Ammon's horn (tissue), 1 donor: ENCODE measurements at places on chromosomes 11 and 22.
A peak's percentile ranks its signal among the peaks of the same experiment; 100 is the strongest.

DNA sequence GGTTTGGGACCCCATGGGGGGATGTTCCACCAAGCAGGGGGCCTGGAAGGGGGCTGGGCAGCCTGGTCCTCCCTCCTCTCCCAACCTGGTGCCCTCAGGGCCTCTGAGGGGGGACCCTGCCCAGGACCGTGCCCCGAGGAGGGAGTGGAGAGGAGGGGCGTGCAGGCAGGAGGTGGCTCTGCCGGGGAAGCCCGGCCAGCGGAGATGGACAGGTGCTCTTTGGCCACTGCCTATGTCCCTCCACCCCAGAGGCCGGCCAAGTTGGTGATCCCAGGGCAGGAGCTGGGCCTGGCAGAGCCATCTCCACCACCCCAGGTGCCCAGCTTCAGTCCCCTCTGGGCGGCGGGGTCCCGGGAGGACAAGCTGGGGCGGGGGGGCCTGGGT is 2.4 kb downstream of the MUC2 start:
- no peak for DNase-seq

DNA sequence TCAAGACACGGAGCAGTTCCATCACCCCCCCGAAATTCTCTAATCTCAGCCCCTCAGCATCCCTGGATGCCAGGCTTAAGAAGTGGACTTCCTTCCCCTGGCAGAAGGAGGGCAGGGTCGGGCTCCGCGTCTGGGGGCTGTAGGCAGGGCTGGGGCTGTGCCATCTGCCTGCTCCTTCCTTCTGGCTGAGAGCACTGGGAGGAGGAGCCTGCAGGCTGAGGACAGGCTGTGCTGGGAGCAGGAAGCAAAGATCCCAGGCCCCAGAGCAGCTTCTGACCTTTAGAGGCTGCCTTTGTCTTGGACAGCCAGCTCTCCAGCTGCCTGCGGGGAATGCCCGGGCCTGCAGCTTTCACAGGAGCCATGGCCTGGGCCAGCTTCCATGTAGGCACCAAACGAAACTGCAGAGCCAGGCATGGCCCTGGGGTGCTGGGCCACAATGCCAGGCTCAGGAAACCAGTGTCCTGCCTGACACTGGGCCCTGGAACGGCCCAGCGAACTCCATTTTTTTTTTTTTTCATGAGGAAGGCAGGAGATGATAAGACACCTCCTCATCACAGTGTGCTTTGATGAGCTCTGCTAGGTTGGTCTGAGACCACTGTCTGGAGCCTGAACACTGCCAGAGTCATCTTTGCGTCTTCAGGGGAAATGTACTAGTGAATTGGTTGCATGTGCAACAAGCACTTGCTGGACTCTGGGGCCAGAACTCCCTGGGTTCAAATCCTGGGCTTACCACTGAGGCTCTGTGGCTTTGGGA is 67.9 kb downstream of the MCM5 start:
- DNase-seq, result peak; percentile 87

- no peak for DNase-seq
These were observed 12.8 kb upstream of the APOBEC3A start for GRCh38 chr22:38944653-38945052.

GRCh38 chr11:61912991-61913698 is 4.2 kb downstream of the RAB3IL1 start:
- no peak for DNase-seq

DNA sequence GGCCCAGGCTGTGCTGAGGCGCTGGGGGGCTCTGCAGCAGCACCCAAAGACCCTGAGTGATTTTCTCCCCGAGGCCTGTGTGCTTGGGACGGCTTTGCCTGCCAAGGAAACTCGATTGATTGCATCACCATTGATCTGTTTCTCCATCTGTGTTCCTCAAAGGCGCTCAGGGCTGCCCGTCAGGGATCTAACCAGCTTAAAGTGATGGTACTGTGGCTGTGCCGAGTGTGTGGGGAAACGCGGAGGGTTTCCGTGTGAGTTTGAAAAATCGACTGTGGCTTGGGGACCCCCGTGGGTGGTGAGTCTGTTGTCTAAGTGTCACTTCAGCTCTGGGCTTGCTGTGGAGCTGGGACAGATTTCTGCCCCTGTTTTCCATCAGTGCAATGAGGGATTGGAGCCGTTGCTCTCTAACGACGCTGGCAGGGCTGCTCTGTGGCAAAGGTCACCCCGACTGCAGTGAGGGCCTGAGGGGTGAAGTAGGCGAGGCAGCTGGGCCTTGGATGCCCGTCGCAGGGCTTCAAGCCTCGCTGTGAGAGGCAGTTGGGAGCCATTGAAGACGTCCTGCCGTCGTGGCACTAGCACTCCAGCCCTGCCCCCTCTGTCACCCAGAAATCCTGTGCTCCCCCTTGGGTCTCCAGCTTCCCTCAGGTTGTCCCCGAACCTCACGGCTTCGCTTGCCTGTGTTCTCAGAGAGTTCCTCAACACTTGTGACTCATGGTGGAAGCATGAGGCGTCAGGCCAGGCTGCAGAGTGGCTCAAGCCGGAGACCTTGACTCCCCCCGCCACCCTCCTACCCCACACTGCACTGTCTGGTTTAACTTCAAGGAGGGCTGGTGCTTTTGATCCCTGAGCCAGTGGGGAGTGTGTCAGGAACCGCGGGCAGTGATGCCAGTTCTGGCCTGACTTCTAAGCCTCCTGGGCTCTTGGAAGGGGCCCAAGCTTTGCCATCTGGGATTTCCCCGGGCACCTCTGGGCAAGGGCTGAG is 21.8 kb downstream of the CACNA1I start:
- DNase-seq, result peak; percentile 54

- DNase-seq, result peak; percentile 4
These were observed at the start of gene PVALB for GRCh38 chr22:36816636-36817524. PVALB (minus strand) TSS chr22:36817035; CDS start chr22:36817005, 30 bp downstream.

- no peak for DNase-seq
These were observed 128.0 kb downstream of the MPPED1 start for GRCh38 chr22:43539572-43540528.

- peak; percentile 84 for DNase-seq
These were observed at the start of gene MTMR2 for GRCh38 chr11:95923728-95924413. MTMR2 (minus strand) TSS chr11:95924107; CDS start chr11:95923954, 153 bp downstream.

DNA sequence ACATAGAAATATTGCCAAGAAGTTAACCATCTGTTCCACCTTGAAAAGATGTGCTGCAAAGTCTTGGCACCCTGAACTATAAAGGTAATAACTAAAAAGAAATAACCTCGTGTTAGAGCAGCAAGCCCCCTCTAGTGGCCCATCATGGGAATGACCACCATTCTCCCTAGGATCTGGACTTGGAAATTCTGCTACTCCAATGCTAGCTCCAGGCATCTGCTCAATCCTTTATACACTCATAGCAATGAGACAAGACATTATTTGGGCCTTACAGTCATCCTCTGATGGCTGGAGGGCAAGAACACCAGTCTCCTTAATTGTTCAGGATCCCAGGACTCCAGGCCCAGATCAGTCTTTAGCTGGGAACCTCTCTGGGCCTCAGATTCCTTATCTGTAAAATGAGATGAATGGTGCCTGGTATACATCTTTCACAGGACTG is 76.0 kb downstream of the CWC15 start:
- peak; percentile 77 for DNase-seq

- DNase-seq, result no peak
These were observed 121.8 kb upstream of the NTM start for GRCh38 chr11:131248588-131248987.

- no peak for DNase-seq
These were observed 14.4 kb upstream of the DEPDC7 start for GRCh38 chr11:33001281-33001680.

DNA sequence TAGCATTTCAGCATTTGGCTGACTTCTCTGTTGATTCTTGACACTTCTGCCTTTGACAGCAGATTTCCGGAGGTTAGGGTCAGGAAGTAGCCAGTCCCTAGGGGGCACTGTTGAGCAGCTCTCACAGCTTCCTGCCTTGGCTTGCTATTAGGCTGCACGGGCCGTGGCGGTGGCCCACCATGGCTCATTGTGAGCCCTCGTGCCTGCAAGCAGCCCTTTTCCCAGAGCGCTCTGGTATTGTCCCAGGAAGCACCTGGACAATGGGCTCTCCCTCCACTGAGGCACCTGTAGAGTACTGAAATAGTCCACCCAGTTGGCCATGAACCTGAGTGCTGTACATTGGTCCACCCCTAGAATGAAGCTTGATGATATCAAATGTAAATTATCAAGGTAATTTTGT is 100.2 kb upstream of the GAL start:
- peak; percentile 22 for DNase-seq

DNA sequence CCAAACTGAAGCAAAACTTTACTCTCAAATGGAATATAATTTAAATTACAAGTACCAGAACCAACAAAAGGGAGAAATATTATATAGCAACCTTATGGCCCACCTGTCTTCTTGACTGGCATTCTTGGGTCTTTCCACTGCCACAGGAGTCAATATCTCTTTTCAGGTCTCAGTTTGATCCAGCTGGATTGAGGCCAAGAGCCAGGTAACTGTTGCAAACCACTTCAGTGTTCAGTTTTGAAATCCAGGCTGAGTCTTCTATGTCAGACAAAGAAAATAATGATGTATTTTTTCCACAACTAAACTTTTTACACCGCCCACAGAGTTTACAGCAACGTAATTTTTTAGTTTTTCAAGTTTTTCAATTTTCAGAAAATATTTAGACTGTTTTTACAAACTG is 648 bp downstream of the DLG2 start:
- no peak for DNase-seq

GRCh38 chr11:17383461-17383860 is 5.0 kb downstream of the KCNJ11 start:
- DNase-seq, result no peak

DNA sequence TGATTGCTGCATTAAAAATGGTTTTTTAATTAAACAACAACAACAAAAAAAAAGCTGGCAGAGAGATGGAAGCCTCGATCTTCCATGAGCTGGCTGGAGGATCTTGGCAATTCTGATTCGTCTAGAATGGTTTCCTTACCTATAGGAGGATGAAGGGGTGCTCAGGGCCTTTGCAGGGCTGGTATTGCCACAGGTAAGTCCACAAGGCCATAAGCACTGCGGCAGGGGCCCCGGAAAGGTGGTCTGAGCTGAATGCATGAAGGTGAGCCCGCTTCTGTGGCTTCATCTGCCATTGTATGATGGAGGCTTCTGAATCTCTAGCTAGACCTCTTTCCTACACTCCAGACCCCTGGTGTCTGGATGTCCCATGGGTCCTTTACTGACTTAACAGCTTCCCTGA is 101.5 kb downstream of the TSPAN18 start:
- no peak for DNase-seq

DNA sequence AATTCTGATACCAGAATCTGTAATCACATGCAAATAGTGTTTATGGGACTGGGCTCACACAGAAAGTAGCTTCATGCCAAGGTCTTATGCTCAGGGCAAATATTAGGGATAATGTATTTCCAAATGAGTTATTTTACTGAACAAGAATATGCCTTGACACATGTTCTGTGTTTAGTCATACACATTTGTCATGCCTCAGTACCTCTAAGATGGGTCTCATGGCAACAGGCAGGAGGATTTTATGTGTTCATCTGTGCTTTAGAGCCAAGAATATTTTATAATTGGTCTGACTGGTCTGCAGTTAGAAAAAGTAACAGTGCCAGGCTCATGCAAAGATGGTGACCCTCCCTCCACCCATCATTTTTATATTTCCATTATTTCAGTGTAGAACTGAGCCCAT is 49.1 kb downstream of the JAM3 start:
- no peak for DNase-seq

GRCh38 chr22:38460426-38460840 is 5.4 kb upstream of the KCNJ4 start:
- no peak for DNase-seq

GRCh38 chr11:112369916-112370315 is 109.3 kb upstream of the PLET1 start:
- no peak for DNase-seq

DNA sequence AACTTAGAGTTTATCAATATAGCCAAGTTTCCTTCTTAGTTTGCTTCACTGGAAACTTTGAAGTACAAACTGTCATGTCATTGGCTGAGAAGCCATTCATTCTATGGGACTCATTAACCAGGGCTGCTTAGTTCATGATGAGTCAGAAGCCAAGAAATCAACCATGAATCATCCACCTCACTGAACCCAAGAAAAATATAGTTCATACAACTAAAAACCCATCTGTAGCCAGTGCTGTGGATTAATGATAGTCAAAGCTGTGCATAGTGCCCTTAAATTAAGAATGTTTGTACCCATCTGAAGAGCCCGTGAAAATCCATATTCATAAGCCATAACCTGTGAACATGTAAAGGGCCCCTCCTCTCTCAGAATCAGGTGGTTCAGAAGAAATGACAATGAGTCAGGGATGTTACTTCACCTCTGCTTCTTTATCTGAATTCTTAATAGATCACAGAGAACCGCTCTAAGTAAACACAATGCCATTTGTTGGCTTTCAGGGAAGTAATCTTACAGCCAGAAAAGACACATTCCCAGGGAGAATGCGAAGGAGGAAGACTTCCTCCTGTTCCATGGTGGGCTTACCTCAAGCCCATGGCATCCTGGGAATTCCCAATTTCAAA is 25.4 kb downstream of the MMP20 start:
- DNase-seq, result no peak

DNA sequence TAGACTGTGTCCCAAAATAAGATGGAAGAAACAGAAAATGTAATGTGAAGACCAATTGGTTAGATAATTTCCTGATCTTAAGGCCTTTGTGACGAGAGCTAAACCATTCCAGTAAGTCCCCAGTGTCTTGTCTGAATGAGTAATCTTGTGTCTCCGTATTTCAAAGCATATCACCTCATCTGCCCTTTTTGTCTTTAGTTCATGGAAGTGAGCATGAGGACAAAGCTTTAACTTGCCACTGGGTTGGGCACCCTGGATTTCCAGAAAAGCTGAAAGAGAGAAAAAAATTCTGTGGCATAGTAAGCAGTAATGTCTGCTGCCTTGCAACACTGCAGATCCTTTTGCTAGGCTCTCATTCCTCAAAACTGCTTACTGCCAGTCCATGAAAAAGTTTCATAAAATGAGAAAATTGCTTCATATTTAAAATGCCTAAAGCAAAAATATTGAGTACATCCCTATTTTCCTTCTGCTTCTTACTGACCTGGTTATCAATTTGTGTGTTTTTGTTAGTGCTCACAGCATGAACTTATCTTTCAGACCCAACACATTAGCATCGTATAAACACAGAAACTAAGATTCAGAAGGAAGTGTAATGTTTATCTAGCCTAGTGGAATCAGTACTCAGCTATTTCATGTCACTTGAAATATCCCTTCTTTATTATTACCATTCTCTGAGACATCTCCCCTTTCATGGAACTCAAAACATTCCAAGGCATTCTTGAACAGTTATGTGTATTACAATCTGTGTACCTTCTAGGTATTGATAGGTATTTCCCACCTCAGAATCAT is 5.3 kb downstream of the CASP12 start:
- DNase-seq, result no peak

- peak; percentile 28 for DNase-seq
These were observed 36.0 kb upstream of the OLFML1 start for GRCh38 chr11:7449211-7449840.

GRCh38 chr11:65766535-65766934 is 14.2 kb downstream of the AP5B1 start:
- no peak for DNase-seq
